ENCODE measurements at places on chromosomes 3 and 15. TPM values are rescaled to one million over a fixed set of nuclear protein-coding genes. Genes with fewer than 3 reads are reported as not detected.

DNA sequence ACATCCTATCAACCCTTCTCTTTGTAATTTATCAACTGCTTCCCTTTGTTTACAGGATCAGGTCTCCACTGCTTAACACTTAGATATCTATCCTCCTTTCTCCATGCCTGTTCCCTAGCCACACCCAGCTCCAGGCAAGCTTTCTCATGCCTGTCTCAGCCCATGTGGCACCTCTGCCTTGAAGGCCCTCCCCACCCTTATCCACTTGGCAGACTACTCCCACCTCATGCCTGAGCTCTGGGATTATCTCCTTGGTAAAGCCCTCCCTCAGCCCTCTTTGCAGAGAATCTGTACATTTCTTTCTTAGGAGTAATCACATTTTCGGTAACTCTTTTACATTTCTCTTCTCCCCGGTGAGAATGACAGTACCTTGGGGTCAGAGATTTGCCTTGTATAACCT lies 96.0 kb downstream of the ATP1B3 start:
- H3K27me3 ChIP-seq: no peaks in the 10 kb centered on the region
- no peak overlapping the region for H3K4me3 ChIP-seq
- no peak overlapping the region for H3K27ac ChIP-seq
- peaks cover 4% of the 10 kb centered on the region for H3K36me3 ChIP-seq

DNA sequence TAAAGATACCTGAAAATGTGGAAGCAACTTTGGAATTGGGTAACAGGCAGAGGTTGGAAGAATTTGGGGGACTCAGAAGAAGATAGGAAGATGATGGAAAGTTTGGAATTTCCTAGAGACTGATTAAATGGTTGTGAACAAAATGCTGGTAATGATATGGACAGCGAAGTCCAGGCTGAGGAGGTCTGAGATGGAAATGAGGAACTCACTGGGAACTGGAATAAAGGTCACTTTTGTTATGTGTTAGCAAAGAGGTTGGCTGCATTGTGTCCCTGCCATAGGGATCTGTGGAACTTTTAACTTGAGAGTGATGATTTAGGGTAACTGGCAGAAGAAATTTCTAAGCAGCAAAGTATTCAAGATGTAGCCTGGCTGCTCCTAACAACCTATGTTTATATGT lies 13.0 kb downstream of the MITF start:
- no peak for DNase-seq
- H3K27ac ChIP-seq: no peak overlapping the region
- H3K4me1 ChIP-seq: peaks cover 21% of the 10 kb centered on the region
- H3K4me3 ChIP-seq: no peak overlapping the region

CASR gene
- total RNA-seq: 0.20 TPM

ALCAM gene
- total RNA-seq: 202 TPM

GRCh38 chr3:187900993-187901755 lies 155.9 kb upstream of the BCL6 start:
- no peaks in the 10 kb centered on the region for H3K27me3 ChIP-seq
- no peak for DNase-seq
- no peaks in the 10 kb centered on the region for H3K4me1 ChIP-seq
- H3K27ac ChIP-seq: no peak overlapping the region

EPHB3 gene
- 7.8 TPM for total RNA-seq

Measured in upper lobe of right lung (tissue), 1 donor.